Thyroid gland (tissue), 4 donors: ENCODE measurements at places on chromosomes 16 and 17.

- DNase-seq, result no peak
Measured at GRCh38 chr17:41417576-41418015, 6.8 kb downstream of the KRT37 start.

DNA sequence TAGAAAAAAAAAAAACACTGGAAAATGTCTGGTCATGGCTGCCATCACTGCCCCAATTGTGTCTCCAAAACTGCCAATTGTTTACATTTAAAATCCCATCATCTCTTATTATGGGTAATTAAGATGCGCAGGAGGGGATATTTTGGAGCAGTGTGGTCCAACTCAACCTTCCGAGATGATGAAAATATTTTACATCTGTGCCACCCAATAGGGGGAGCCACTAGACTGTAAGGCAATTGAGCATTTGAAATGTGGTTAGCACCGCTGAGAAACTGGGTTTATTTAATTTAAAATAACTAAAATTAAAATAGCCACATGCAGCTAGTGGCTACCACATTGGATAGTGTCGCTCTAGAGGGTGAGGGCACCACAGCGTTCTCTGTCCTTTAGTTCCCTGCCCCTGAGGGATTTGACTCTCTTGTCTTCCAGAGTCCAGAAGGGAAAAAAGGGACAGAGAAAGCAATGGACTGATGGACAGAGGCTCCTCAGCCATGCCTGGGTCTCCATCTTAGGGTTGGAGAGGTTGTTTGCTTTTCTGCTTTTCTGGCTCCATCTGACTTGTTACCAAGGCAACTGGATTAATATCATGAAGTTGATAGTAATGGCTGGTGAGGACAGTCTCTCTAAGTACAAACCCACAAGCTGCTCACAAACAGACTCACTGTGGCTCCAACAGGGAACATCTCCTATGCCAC is 3.5 kb downstream of the MPO start:
- no peak for DNase-seq

GRCh38 chr17:36608794-36609497 is 7.6 kb downstream of the MRM1 start:
- DNase-seq, result peak; percentile 30

- DNase-seq, result peak; percentile 20
Measured at GRCh38 chr16:49755313-49755620, 100.6 kb downstream of the ZNF423 start.

GRCh38 chr17:38418693-38419507 is 9.4 kb upstream of the ARHGAP23 start:
- DNase-seq, result no peak

GRCh38 chr17:66413559-66414520 is 111.4 kb downstream of the PRKCA start:
- no peak for DNase-seq

GRCh38 chr17:73196500-73196899 is 3.6 kb downstream of the COG1 start:
- DNase-seq, result peak; percentile 45

DNA sequence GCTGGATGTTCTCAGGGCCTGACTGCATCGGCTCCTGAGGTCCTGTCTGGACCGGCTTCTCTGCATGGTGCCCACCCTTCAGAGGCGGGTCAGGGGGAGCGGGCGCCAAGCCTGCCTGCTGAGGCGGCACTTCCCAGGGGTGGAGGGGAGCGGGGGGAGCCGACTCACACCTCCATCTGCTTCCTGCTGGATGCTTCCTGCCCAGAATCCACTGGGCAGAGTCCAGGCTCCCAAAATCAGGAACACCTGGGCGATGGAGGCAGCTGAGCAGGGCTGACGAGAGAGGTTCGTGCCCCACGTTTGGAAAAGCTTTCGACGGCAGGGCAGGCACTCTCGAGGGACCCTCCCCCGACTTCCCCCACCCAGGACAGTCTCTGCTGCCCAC is 42.2 kb downstream of the TIMM22 start:
- no peak for DNase-seq

DNA sequence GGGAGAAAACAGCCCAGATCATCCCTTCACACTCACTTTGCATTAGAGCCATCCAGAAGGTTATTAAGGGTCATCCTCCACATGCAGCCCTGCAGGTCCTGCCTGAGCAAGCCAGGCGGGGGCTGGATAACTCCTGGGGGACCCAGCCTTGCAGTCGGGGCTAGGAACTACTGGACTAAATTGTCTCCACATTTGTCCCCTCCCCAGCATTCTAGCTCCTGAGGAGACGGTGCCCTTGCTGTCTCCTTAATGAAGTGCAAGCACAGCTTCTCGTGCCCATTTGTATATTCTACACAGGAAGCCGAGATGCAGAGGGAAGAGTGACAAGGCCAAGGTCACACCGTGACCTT is 185.2 kb downstream of the C16orf95 start:
- no peak for DNase-seq

DNA sequence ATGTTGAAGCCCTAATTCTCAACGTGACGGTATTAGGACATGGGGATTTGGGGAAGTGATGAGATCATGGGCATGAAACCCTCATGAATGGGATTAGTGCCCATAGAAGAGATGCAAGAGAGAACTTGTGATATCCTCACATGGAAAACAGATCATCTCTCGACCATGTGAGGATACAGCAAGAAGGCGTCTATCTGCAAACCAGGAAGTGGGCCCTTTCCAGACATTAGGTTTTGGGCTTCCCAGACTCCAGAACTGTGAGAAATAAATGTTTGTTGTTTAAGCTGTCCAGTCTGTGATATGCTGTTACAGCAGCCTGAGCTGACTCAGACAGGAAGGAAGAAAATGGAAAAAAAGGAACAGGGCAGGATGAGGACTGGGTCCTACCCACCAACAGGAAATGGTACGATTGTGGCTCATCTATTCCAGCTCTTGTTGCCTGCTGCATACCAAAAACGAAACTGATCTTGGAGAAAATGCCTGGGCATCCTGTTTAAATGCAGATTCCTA is 21.9 kb upstream of the SSTR2 start:
- DNase-seq, result no peak

DNA sequence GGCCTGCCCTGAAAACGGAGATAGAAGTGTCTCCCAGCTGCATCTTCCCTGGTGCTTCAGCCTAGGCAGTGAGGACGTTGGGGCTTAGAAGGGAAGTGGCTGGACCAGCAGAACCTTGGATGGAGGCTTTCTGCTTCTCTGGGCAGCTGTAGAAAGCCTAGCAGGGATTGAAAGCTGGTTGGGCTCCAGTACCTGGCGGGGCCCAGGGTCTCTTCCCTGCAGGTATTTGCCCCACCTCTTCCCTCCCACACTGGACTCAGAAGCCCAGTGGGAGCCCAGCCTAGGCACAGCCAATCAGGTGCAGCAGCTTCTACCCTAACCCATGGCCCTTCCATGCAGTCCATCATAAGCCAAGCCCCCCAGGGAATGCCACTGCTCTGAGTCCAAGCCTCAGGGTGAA is 190.3 kb upstream of the IRX6 start:
- DNase-seq, result no peak

DNA sequence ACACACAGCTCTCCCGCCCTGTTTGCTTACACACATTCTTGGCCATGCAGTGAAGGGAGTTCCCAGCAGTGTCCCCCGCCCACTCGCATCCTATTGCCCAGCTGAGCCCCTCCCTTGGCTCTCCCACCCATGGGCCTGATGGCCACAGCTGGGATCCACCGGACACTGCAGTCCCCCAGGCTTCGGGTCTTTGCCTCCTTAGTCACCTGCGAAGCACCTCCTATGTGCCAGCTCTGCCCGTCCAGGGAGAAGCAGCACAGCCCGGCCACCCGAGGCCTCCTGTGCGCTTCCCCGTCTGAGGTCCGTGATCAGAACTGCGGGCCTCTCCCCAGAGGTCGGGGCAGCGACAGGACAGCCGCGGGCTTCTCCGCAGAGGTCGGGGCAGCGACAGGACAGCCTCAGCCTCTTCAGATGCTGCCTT is 136.9 kb downstream of the BANP start:
- DNase-seq, result no peak

DNA sequence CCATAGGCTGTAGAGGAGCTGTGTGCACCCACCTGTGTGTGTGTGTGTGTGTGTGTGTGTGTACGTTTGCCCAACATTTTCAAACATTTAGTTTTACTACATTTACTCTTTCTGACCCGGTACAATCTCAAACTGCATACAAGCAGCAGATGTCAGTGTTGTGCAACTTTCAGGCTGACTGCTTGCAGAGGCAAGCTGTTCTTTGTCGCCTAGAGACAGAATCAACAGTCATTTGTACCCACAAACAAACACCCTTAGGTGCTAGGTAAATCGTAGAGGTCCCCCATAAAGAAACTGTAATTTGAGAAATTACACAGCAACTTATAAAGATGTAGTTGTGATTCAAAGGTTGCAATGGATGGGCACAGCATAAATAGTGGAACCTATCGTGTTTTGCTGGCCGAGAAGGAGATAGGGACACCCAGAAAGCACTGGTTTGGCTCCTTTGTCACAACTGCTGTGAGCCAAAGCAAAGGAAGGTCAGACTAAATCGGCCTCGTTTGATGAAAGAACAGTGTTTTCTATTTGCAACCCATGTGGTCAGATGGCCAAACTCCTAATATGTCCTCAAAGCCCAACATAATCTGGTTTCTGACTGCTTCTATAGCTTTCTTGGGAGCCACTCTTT is 478.4 kb downstream of the TOX3 start:
- DNase-seq, result peak; percentile 8

GRCh38 chr17:46027048-46027975 is 28.3 kb downstream of the STH start:
- no peak for DNase-seq

- peak; percentile 66 for DNase-seq
Measured at GRCh38 chr17:67520916-67521774, 144.1 kb downstream of the PITPNC1 start.

GRCh38 chr16:87395181-87395842 is 3.2 kb downstream of the MAP1LC3B start:
- no peak for DNase-seq

- DNase-seq, result no peak
Measured at GRCh38 chr16:10332241-10332640, 53.6 kb upstream of the ATF7IP2 start.

GRCh38 chr16:57245472-57246113 is 534 bp downstream of the ARL2BP start:
- DNase-seq, result peak; percentile 56

- peak; percentile 76 for DNase-seq
Measured at GRCh38 chr17:73770115-73770848, 126.0 kb upstream of the SDK2 start.

GRCh38 chr17:82302991-82303943 is 14.1 kb downstream of the CD7 start:
- DNase-seq, result no peak
